ENCODE measurements at places on chromosomes 2 and 18.
A peak's percentile ranks its signal among the peaks of the same experiment; 100 is the strongest.

DNA sequence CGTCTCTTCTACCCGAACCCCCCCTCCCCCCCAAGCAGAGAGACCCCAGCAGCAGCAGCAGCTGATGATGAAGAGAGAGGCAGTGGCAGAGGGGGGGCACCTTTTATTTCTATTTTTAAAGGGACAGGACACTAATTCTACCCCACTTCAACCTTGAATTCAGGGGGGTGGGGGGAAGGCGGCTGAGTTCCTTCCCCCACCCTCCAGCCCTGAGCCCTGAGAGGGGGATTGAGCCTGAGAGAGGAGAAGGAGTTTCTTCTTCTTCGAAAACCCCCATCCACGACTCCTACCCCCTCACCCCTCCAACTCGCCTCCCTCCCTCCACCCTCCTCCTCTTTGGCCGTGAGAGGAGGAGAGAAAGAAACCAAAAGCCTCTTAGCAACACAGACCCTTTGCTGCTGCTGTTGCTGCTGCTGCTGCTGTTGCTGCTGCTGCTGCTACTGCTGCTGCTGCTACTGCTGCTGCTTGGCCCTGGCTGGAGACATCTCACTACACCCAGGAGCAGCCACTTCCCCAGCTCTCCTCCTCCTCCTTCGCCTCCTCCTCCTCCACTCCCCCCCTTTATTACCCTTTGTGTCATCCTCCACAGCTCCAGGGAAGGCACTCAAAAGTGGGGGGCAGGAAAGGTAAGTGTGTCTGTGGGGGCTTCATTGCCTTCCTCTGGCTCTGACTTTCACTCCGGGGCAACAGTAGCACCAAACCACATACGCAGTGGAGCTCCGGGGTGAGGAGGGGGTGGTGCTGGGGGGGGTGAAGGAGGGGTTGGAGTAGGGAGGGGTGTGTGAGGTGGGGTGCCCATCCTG, at the start of gene MBD5:
Gene MBD5 (plus strand): TSS at position 33 of the 803 bp plus-strand sequence.
- DNase-seq = peak; percentile 77

DNA sequence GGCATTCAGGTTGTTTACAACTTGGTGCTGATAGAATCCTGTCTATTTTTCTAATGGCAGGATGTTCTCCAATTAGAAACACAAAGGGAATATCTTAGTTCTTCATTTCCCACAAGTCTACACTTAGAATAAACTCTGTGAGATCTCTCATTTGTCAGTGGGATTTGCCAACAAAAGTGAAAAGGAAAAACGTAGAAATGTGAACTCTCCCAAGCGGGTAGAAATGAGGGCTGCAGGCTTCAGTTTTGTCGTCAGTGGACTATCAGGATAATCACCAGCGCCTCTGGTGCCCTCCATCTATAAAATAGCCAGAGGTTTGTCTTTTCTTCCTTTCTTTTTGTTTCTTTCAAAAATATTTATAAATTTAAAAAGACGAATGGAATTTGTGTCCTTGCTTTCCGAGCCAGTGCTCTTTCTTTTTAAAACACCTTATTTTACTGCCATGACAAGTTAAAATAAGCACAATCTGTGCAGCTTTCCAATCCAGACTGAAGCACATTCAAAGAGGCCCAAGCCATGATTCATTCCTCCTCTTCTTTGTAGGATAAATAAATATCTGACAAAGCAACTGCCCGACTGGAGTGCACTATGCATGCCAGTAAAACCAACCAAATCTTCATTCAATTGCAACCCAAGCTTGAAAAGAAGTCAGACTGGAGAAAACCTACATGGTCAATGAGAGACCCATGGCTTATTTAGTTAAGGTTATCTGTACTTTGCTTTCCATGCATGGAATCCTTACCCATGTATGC, 185.8 kb downstream of the ANKRD44 start:
- peak; percentile 3 for DNase-seq

- no peak for DNase-seq
These were observed 4.6 kb upstream of the LAMA3 start for GRCh38 chr18:23684515-23685197.

DNA sequence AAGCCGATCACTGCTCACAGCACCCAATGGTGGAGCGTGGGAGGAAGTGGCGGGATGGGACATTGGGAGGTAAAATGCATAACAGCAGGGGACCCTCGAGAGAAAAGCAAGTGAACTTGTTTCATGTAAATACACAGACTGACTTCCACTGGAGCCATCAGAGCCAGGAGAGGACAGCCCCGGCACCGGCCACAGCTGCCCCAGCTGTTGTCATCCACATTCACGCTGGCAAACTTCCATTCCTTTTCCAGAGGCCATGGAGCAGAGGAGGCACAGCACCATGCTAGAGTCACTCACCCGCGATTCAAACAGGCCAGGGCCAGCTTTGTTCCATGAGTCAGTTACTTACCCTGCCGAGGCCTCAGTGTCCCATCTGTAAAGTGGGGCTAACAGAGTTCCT, 610.9 kb upstream of the SALL3 start:
- no peak for DNase-seq

- no peak for DNase-seq
These were observed 121.8 kb downstream of the MAIP1 start for GRCh38 chr2:200077210-200077650.

DNA sequence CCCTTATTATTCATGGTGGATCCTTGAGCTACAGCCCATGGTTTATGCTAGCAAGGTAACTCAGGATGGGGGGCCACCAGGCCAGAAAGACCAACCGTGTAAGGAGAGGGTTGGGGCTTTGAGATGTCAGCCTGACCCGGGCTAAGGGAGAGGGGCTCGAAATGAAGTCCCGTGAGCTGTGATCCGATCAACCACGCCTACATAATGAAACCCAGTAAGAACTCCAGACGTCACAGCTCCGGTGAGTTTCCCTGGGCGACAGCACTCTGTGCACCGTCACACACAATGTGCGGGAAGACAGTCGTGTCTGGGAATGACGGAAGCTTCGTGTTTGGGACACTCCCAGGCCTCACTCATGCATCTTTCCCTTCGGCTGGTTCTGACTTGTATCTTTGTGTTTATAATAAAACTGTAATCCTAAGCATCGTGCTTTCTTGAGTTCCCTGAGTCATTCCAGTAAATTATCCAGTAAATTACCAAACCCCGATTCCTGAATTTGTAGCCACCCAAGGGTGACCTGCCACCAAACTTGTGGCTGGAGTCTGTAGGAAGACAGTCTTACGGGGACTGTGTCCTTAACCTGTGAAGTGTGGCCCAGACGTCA, 44.2 kb downstream of the CYP27C1 start:
- DNase-seq = no peak

DNA sequence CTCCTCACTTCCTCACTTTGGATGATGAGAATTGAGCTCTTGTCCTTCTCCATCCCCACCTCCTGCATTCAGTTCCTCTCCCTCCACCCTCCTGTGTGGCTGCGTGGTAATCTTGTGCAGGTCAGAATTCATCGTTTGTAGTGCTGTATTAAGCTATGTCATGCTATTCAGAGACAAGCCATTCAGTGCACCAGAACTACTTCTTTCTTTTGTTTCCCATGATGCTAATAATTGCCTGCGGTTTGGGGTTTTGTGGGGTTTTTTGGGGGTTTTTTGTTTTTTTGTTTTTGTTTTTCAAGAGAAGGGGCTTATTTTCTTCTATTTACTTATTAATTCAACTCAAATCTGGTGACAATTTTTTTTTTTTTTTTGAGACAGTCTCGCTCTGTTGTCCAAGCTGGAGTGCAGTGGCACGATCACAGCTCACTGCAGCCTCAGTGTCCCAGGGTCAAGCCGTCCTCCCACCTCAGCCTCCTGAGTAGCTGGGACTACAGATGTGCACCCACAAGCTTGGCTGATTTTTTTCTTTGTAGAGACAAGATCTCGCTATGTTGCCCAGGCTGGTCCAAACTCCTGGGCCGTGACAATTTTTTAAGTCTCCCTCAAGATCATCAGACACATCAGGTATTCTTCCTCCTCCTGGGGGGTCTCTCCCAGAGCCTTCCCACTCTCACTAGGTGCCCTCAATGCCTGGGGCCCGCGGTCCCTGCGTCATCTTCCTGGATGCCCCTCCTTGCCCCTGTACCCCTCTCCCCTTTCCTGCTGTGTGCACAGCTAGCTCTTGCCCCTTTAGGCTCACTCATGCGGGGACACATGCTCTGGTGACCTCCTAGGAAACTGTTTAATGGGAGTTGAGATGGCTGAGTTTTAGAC, 37.8 kb downstream of the MAL start:
- DNase-seq = no peak

DNA sequence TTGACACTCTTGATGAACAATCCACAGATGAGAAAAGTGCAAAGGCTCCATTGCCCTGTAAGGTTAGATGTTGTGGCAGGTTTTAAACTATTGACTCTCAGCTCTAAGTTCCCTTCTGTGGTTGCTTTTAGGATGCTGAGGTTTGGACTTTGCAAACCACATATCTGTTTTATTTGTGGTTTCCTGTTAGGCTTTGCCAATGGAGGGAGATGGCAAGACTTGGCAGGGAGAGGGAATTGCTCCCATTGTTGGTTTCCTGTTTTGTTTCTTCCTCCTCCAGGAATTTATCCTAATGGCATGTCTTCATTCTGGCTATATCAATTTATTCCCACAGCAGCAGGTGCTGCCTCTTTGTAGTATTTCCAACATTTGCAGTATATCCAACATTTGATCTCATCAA, 772.3 kb downstream of the LRRTM4 start:
- no peak for DNase-seq

DNA sequence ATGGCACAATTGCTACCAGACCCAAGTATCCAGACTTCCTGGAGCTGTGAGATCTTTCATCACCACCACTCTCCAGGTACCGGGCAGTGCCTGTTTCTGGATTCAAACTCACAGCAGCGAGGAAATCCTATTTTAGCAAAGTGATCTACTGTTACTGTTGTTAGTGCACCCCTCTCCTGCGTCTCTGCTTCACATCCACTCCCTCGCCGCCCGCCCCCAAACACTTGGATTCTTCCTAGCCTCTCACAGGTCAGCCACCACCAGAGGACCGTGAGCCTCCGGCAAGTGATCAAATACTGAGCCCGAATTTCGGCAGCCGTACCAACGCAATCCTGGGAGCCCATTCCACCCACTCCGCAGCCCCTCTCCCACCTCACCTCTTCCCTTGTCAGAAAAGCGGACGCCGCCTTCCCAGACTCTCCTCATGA, 519 bp downstream of the METTL4 start:
- DNase-seq = peak; percentile 81

GRCh38 chr2:62577994-62578781, 72.2 kb upstream of the TMEM17 start:
- no peak for DNase-seq

DNA sequence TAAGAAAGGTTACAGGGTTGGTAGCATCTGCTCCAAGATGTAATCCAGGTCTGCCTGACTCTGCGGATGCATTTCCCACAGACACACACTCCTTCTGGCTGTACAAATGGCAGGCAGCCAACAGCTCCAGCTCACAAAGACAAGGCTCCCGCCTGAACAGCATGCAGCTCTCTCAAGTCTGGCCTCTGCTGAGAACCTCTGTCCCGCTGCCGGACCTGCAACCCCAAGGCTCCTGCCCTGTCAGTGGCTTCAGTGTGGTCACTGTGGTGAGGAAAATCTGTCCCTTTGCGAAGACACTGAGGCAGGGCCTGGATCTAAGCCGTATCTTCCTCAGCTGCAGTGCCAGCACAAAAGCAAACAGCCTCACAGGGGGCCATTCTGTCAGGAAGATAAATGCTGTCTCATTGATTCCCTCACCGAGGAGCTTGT, 469.3 kb upstream of the MEX3C start:
- DNase-seq = peak; percentile 43

GRCh38 chr18:21257386-21257785, 15.4 kb downstream of the GREB1L start:
- no peak for DNase-seq

DNA sequence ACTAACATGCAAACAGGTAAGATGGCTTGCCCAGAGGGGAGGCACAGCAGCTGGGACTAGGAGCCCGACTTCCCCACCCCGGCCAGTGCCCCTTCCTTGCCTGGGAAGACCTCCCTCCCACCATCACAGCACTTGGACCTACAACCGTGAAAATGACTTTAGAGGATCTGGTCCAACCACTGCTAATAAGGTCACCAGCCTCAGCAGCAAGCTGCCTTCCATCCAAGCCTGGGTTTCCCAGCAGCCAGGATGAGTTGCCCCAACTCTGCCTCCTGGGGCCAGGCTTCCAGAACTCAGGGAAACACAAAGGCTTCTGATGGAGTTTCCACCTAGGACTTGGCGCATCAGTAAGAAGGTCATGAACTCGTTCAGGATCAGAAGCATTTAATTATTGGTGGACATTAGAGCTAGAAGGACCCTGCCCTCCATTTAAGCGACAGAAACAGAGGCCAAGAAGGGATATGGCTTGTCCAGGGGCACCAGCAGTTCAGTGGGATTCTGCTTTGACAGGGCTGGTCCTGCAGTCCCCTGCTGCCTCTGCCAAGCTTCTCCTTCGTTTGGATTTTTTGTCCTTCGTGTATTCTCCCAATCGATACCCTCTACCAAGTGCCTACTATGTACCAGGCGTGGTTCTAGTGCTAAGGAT, 403.0 kb upstream of the ID2 start:
- DNase-seq = no peak

DNA sequence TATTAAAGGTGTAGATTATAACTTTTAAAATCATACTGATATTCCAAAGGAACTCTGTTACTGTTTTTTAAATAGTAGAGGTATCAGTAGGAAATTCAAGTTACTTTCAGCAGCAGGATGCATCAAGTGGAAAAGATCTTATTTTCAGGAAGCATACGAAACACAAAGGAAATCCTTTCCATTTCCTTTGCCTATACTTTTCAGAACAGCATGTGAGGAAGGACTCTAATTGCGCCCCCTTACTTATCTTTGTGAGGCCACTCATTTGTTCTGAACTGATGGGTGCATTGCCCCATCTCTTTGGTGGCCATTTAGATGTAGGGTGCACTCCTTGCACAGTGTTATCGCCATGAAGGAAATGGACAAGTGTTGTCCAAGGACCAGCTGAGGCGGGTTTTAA, 145.3 kb downstream of the BABAM2 start:
- no peak for DNase-seq

- DNase-seq = peak; percentile 24
These were observed 24.9 kb downstream of the TWIST2 start for GRCh38 chr2:238872628-238873380.

DNA sequence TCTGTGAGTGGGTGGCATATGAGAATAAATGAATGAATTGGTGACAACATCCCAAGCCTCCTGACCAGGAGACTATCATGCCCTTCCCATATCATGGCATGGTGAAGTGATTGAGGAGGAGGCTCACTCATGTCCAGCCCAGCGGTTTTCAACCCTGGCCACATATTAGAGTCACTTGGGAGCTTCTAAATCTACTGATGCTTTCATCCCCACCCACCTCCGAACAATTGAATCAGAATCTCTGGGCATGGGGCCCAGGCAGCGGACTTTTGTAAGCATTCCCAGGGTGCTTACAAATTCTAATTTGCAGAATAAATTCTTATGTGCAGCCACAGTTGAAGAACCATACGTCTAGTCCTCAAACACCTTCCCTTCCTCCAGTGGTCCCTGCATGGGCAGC, 81.7 kb upstream of the SEC11C start:
- no peak for DNase-seq

DNA sequence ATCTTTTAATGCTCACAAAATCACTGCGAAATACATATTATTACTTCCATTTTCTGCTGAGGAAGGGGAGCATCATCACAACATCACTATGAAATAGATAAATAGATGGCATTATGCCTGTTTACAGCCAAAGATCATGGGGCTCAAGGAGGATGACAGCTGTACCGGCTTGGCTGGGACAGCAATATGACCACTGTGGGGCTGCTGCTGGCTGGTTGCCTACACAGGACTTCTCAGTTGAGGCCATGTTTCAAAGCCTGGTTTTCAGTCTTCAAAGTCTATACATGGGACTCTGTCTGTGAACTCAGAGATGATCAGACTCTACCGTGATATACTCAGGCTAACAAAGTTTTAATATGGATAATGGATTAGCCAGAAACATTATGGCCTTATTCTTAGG, 58.7 kb downstream of the SPATS2L start:
- no peak for DNase-seq

GRCh38 chr2:7825591-7826312, 856.1 kb upstream of the ID2 start:
- no peak for DNase-seq

Data from adrenal gland (tissue), 19 donors.